ENCODE measurements at places on chromosomes 3 and 15.

DNA sequence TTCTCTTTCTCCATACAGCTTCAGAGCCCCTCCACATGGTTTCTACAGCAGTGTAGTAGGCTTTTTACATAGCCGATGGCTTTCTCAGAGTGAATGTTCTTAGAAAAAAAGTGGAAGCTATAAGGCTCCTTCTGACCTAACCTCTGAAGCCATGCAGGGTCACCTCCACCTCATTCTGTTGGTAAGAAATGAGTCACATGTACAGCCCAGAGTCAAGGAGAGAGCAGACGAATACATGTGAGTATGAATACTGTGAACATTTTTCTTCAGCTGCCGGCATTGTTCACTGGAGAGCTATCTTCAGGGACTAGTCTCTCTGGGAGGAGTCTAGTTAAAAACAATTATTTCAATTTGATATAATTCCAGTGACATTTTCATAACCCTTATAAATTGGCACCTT, 68.2 kb upstream of the THRB start:
- no peak for DNase-seq

- DNase-seq: no peak
Measured at GRCh38 chr15:38536201-38536676, 28.4 kb downstream of the RASGRP1 start.

- DNase-seq: no peak
Measured at GRCh38 chr15:86392874-86393273, 313.2 kb downstream of the AGBL1 start.

DNA sequence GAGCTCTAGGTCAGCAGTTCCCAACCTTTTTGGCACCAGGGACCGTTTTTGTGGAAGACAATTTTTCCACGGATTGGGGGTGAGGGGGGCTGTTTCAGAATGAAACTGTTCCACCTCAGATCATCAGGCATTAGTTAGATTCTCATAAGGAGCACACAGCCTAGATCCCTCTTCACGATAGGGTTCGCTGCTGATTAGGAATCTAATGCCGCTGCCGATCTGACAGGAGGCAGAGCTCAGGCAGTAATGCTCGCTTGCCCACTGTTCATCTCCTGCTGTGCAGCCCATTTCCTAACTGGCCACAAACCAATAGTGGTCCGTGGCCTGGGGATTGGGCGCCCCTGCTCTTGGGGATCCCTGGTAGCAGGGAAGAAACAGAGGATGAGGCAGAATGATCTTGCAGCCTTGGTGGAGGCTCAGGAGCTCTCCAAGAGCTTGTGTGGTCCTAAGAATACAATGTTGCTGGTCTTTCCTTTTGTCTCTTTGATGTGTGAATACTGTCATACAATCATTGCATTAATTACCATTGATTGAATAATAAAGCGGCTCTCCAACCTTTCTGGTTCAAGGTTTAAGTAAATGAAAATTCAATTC, 183.2 kb downstream of the FNDC3B start:
- DNase-seq: no peak

- DNase-seq: no peak
Measured at GRCh38 chr15:72732516-72732915, 46.5 kb downstream of the BBS4 start.

DNA sequence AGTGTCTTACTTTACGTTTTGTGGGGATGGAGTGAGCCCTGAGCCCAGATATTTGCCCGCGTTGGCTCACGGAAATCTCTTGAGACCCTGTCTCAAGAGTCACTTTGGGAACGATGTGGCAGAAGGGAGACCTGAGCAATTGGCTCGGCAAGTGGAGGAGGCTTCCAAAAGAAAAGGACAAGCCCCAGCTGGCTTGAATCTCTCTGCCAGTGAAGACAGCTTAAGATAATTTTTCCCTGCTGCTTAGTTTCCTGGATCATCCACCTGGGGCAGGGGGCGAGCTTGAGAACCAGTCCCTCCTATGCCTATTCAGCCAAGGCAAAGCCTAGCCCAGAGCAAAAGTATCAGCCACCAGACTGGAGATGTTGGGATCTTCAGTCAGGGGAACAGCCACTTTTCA, 708 bp downstream of the SEC22A start:
- peak; percentile 58 for DNase-seq

DNA sequence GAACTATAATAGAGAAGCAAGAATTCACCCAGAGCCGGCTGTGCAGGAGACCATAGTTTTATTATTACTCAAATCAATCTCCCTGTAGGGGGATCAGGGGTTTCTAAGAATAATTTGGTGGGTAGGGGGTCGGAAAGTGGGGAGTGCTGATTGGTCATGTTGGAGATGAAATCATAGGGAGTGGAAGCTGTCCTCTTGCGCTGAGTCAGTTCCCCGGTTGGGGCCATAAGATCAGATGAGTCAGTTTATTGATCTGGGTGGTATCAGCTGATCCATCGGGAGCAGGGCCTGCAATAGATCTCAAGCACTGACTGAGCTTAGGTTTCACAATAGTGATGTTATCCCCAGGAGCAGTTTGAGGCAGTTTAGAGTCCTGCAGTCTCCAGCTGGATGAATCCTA, 97.0 kb upstream of the SNRPN start:
- no peak for DNase-seq

DNA sequence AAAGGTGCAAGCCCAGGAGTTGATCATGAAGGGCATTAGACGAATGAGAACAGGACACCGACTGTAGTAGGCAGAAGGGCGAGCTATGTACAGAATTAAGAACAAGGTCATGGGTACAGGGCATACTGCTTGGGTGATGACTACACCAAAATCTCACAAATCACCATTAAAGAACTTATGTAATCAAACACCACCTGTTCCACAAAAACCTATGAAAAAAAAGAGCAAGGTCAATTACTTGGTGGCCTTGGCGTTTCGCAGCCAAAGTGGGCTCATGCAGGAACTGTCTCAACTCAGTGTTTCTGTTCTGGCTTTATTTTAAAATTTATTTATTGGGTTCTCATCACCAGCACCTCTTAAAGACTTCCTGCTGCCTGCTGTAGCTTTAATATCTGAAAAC, 2.1 kb downstream of the KAT2B start:
- no peak for DNase-seq

- no peak for DNase-seq
Measured at GRCh38 chr3:111482574-111482973, 59.4 kb upstream of the CD96 start.

DNA sequence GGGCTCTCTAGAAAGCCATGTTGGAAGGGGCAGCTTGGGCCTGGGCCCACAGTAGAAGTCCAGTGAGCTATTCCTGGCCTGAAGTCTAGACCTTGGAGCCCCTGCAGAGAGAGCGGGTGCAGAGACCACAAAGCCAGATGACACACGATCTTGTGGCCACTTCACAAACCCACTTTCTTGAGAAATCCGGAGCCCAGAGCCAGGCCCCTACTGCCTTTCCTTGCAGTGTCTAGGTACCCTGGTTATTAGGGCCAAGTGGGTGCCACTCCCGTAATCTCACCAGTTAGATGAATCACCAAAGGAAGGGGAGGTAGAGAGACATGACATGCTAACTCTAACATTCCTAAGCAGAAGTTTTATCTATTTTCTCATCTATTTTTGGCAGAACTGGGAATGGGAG, 72.5 kb upstream of the ADAMTSL3 start:
- no peak for DNase-seq

DNA sequence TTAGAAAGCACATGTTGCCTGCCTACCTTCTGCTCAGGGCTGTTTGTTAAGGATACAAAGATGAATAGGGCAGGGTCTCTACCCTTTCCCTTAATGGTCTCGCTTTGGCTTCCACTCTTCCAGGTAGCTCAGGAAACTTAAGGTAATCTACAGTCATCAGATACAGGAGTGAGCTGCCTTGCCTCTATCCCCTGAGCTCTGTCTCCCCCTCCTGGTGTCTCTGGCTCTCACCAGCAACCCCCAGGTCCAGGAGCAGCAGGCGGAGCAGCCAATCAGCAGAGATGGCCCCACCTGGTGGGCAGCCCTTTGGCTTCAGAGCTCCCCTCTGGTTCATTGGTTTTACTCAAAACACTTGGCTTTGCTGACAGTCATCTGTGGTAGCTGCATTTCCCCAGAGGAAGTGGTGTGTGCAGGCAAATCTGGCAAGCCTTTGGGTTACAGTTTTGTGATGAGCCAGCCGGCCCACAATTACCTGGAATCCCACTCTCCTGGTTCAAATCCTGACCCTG, 8.5 kb upstream of the CX3CR1 start:
- peak; percentile 85 for DNase-seq

DNA sequence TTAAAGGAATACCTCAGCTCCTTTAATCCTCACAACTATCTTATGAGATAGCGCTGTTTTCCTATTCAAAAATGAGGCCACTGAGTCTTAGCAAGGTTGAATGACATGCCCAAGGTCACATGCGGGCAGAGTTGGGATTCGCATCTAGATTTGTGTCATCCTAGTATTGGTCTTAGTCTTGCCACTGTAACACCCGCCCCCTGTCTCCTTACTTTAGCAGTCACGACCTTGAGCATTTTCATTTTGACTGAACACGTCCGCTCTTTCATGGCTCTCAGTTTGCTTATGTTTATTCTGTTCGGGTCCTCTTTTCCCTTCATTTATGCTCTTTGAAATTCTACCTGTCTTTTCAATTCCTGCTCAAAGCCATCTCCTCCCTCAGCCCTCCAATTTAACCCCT, 112.5 kb upstream of the CADPS start:
- DNase-seq: no peak

DNA sequence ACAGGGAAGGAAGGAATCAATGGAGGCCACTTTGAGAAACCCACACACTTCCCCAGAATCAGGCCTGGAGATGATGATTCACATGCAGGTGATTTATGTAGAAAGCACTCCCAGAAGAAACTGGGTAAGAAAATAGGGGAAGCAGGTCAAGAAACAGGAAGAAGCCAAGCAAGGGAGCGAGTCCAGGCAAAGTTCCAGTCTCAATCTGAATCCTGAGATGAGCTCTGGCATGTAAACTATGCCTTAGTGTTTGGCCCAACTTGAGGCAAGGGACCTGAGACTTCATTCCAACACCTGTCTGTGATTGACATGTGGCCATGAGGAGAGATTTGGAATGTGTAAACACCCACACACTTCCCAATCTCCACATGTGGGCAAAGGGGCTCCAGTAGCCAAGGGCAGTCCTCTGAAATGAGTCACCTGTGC, 61.6 kb upstream of the CTNNB1 start:
- DNase-seq: no peak

- no peak for DNase-seq
Measured at GRCh38 chr3:13058346-13059120, 14.7 kb downstream of the IQSEC1 start.

- no peak for DNase-seq
Measured at GRCh38 chr3:105523501-105523900, 156.8 kb downstream of the ALCAM start.

DNA sequence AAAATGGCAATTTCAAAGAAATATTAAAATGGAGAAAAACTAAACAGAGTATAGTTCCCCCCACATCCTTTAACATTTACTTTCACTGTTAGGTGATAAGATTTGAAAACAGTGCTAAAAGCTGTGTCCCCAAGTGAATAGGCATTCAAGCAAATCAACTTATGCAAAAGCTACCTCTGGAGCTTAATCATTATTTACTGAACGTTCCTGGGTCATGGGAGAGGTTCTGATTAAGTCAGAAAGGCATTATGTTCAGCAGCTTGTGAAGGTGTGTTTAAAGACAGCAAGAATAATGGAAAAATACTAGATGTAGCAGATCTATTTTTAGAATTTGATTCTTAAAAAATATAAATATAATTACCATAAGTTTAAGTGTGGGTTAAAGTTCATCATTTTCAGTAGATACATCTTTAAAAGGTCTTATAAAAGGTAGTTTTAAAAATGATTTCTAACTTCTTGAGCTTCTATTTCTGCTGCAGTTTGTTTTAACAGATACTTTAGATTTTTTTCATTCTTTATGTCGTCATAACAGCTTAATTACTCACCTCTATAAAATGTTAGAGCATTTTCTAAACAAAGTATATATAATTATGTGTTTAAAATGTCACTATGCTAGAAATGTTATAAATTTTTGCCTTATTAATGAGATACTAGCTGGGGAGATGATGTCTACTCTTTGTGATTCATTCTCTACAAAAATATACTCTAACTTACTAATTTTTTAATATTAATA, 127.9 kb downstream of the MITF start:
- DNase-seq: no peak

- DNase-seq: no peak
Measured at GRCh38 chr15:69290346-69291164, 8.2 kb upstream of the PAQR5 start.

DNA sequence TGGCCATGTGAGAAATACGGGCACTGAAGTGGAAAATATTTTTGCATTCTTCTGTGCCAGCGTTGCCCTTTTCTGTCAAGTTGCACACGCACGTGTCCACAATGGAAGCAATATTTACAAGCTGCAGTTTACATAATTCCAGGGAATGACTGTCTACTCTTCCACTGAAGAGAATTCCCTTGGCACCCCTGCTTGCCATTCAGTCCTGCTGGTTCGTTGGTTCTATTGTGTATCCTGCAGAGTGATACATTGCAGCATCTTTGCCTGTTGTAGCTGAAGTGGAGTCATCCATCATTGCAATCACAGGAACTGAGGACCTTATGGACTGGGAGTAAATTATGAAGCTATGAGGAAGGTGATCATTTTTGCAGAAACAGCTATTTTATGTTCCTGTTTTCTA, 759.4 kb downstream of the ROBO2 start:
- DNase-seq: no peak

- DNase-seq: no peak
Measured at GRCh38 chr3:151579571-151580270, 118.9 kb upstream of the IGSF10 start.

DNA sequence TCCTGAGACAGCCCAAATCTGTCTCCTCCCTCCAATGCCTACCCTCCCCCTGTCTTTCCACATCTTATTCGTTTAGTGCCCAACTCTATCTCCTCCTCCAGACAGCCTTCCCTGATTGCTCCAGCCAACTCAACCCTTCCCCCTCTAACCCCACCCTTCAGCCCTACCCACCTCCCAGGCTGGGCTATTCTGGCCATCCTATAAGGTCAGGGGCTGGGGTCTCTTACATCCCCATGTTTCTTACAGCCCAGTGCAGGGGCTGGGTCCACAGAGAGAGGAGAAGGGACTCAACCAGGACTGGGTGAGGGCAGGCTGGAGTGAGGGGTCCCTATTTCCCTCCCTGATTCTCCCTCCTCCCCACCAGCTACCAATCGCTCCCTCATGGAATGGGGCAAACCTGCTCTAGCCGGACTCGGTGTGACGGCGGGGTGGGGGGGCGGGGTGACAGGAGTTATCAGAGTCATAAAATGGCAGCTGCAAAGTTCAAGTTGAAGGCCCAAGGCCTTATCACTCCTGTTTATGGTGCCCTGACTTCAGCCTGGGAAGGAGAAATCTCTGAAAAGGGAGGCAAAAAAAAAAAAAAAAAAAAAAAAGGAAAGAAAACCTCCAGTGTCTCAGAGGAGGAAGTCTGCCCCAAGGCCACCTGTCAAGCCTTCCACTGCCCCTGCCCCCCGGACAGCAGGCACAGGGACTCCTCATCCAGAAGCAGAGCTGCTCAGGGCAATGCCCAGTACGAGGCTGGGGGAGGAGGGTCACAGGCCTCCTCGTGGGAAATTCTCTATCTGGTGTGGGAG, 2.1 kb downstream of the VIPR1 start:
- no peak for DNase-seq

- DNase-seq: peak; percentile 51
Measured at GRCh38 chr15:71800835-71801745, 9.3 kb upstream of the NR2E3 start.

GRCh38 chr3:66095295-66096001, 56.7 kb upstream of the MAGI1 start:
- no peak for DNase-seq
